ENCODE measurements at places on chromosomes 4 and X.

- DNase-seq: no peak
These were observed 367.8 kb upstream of the RASGEF1B start for GRCh38 chr4:81839347-81840042.

- DNase-seq: no peak
These were observed at the start of gene SHROOM2 for GRCh38 chrX:9785944-9786797. TSS of gene SHROOM2 (plus strand) at chrX:9786429. CDS start at chrX:9786546, 117 bp downstream.

DNA sequence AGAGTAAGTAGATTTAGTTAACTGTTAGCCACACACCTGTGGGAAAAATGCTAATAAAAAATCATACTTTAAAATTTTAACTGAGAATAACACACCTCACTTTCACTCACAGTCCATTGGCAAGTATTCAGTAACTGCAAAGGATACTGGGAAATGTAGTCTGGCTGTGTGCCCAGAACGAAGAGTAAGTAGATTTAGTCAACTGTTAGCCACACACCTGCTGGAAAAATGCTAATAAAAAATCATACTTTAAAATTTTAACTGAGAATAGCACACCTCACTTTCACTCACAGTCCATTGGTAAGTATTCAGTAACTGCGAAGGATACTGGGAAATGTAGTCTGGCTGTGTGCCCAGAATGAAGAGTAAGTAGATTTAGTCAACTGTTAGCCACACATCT lies 178.4 kb upstream of the NWD2 start:
- no peak for DNase-seq

DNA sequence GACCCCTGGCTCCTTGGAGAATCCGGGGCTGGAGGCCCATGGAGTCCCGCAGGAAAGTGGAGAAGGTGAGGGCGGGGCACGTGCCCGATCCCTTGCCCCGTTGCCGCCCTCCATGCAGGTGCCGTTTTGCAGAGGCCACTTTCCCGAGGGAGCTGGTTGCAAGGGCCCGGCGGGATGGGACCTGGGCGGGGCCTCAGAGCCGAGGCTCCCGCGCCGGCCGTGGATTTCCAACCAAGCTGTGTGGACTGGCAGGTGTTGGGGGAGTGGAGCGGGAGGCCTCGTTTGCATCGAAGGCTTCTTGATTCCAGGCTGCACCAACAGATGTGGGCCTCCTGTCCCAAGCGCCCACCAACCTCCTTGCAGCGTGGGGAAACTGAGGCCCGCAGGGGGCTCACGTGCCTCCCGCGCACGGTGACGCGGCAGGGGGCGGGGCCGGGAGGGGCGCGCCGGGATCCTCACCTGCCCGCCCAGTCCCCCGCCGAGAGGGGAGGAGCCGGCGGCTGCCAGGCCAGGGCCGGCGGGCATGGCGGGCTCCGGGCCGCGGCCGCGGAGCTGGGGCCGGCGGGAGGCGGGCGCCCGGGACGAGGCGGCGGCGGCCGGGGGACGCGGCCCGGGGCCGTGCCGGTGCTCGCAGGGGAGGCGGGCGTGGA lies 24.9 kb downstream of the SH3BP2 start:
- no peak for DNase-seq

- DNase-seq: no peak
These were observed 233.4 kb upstream of the HAND2 start for GRCh38 chr4:173763389-173763788.

DNA sequence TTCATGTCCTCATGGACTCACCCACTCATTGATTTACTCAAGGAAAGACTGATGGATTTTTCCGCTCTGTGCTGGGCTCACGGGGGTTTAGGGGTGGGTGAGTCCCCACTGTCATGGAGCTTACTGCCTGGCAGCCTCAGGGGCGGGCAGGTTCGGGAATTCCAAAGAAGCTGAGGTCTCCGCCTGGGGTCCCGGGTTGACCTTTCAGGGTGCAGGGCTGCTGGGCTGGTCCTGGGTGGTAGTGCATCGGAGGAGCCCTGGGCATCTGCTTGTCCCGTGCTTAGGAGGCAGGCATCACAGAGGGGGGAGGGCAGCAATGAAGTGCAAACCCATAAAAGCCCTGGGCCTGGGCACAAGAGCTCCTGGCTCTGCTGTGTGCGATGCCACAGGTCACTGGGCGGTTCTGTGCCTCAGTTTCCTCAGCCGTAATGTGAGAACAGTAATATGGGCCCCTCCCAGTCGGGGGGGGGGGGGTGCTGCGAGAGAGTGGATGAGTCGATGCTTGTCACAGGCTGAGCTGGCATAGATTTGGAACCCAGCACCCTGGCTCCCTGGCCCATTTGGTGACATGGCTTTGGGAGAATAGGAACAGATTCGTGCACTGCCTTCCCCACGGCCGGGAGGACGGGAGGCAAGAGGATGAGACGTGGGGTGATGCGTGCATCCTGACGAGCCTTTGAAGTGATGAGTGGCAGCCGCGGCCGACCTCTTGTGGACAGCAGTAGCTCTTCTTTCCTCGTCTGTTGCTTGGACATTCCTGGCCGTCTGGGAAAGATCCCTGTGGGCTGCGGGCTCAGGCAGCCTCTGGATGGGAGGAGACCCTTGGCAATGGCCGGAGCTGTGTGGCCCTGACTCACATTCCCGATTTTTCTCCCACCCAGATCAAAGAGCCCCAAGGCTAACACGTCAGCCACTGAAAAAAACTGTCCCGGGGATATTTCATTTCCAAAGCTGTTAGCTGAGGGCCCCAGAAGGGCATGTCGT lies 42.0 kb downstream of the PSAPL1 start:
- no peak for DNase-seq

- DNase-seq: no peak
These were observed 74.9 kb upstream of the SOD3 start for GRCh38 chr4:24720436-24720835.

- no peak for DNase-seq
These were observed 217.2 kb upstream of the ARSJ start for GRCh38 chr4:114196606-114197005.

- no peak for DNase-seq
These were observed 42.5 kb downstream of the RAB40AL start for GRCh38 chrX:102979536-102979935.

DNA sequence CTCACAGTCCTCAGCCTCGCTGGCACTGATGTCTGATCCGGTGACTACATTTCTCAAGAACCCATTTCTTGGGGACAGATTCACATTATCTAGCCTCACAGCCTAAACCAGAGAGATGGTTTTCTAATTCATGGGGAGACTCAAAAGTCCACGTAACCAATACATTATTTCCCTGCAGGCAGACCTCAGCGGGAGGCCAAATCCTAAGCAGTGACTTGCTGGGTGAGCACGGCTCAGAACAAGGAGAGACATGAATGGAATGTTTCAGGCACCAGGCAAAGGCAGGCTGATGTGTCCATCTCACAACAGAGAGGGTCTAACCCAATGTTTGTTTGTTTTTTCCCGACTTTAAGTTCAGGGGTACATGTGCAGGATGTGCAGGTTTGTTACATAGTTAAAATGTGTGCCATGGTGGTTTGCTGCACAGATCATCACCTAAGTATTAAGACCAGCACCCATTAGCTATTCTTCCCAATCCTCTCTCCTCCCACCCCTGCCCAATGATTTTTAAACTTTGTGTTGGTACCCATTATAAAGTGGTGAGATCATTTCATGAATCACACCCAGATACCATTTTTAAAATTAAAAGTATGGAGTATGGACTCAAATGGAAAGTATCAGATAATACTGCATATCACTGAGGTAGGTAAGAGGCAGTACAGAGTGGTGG lies 53.3 kb downstream of the SCD5 start:
- DNase-seq: no peak

DNA sequence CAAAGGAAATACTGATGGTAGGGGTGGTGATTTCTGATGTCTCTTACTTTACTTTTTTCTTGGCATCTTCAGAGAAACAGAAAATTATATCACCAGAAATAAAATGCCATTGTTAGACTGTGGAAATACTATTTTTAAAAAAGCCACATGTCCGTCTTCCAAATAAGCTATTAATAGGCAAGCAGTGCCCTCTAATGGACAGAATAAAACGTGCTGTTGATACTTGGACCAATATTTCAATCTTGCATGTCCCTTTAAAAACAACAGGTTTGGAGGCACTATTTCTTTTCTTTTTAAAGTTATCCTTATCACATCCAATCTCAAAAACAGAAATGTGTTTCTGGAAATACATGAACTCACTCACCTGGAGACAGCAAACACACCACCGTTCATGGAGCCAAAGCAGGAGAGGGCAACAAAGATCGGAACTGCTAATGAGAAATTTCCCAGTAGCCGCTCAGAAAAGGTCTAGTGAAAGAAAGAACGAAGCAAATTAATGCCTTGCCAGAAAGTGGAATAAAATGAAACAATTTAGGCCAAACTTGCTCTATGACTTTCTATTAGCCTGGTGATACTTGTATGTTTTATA lies 59.2 kb downstream of the SLC7A11 start:
- no peak for DNase-seq

DNA sequence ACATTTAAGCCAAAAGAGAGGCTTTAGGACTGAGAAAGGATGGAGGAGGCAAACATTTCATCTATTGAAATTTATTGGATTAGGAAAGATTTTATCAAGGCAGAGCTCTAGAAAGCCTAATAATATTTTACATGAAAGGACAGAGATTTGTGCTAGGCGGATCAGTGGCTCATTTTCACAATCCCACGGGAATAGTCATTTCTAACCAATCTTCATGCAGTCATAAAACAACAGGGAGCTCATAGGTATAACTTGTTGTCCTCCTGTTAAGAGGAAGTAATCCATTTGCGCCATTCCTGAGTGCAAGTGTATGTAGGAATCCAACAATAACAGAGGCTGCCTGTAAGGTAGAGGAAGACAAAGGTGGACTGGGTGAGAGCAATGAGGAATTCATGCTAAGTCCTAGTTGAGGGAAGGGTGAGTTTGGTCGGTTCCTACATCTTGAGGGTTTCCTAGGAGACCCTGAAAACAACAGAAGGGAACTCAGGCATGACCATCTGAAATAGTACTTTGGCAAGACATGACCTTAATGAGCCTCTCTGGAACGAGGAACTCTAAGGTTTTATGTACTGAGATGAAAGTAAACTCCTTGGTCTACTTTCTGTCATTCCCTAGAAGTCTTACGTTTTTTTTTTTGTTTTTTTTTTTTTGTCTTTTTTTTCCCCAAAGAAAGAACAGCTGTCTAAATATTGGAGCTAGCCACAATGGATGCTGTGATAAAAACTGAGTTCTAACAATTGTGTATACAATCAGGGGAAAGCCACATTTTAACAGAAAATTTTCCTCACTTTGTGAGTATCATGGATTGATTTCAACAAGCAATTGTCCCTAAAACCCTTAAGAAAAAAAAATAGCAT lies 89.7 kb downstream of the GEMIN8 start:
- DNase-seq: no peak

GRCh38 chr4:118797558-118798142 lies 38.3 kb downstream of the SEC24D start:
- no peak for DNase-seq

GRCh38 chrX:125101971-125102755 lies 217.5 kb upstream of the TEX13C start:
- DNase-seq: no peak

GRCh38 chr4:123622572-123622971 lies 226.0 kb downstream of the SPRY1 start:
- DNase-seq: no peak

DNA sequence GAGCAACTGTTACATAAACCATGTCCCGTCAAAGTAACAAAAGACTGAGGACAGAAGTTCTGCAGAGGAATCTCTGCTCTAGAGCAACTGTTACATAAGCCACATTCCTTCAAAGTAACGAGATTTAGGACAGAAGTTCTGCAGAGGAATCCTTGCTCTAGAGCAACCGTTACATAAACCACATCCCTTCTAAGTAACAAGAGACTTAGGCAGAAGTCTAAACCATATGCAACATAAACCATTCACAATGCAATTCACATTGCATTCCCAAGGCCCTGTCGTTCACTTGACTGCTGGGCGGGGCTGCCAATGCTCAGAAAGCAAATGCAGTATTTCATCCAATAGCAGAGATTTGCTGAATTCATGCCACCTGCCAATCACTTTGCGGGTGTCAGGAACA lies 124.4 kb upstream of the PUDP start:
- DNase-seq: no peak

DNA sequence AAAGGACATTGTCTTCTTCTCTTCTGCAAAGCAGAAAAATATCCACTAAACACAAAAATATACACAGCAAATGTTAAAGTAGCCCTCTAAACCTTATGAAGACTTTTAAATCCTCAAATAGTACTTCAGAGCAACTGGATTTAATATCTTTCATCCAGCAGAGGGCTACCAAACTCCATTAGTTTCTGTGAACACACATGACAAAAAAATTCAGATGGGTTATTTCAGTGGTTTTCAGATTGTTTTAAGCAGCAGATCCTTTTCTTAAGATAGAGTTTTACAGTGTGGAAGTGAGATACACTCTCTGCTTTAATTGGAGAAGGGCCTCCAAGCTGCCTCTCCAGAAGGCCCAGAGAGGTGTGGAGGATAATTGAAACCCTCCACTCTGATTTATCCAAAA lies 56.7 kb downstream of the ANK2 start:
- DNase-seq: no peak

DNA sequence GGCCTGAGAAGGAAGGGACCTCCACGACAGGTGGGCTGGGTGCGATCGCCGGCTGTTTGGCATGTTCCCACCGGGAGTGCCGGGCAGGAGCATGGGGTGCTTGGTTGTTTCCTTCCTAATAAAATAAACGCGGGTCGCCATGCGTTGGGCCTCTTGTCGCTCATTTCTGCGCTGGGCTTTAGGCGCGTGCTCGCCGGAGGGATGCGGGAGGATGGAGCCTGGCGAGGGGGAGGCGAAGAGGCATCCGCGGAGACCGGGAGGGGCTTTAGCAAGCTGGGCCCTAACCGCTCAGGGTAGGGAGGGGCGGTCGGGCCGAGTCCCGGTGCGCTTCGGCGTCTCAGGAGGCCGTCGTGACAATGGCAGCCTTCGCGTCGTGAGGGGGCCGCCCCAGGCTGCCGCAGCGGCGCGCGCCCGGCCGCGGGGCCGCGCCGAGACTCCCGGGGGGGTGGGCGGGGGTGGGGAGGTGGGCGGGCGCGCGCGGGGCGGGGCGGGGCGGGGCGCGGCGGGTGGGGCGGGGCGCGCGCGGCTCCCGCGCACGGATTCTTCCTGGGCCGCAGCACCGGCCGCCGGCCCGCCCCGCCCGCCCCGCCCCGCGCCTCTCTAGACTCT lies 476 bp upstream of the GDI1 start:
- DNase-seq: no peak

DNA sequence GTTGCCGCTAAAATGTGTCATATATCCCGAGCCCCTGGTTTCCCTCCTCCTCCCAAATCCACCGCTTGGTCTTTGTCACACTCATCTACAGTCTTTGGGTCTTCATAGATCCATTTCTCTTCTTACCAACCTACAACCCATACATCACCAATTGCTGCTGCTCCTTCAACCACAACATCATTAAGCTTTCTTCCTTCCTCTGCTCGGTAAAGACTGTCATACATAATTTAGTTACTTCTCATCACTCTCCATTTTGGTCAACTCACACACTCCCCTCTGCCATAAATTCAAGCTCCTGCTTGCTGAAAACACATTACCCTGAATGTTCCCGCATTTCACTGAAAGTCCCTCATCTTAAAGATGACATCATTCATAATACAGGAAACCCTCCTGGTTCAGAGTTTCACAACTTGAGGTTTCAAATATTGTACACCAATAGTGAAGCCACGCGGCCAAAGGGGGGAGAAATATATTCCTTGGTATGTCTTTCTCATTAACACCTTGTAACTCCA lies 1.7 kb upstream of the DCTD start:
- no peak for DNase-seq
